Myometrial cell (primary cell): ENCODE measurements at places on chromosomes 11 and 22. TPM values are rescaled to one million over a fixed set of nuclear protein-coding genes. Genes with fewer than 3 reads are reported as not detected.

HEPN1 gene
- total RNA-seq = not detected in 2 replicates

IGF2 gene
- 12.8 and 17.6 TPM in 2 replicates for total RNA-seq

SCGB1A1 gene
- total RNA-seq = not detected in 2 replicates

CRYAB gene
- 11.7 and 27.1 TPM in 2 replicates for total RNA-seq

BIRC3 gene
- 0.71 and 0.86 TPM in 2 replicates for total RNA-seq

PHETA2 gene
- 27.5 and 29.4 TPM in 2 replicates for total RNA-seq

C22orf15 gene
- 1.1 and 1.2 TPM in 2 replicates for total RNA-seq

TNNT3 gene
- total RNA-seq = not detected in 2 replicates

MUC2 gene
- not detected in 2 replicates for total RNA-seq

LDHAL6A gene
- not detected in 2 replicates for total RNA-seq

NRIP3 gene
- 10.7 and 12.4 TPM in 2 replicates for total RNA-seq

RABL2B gene
- total RNA-seq = 11.9 and 19.6 TPM in 2 replicates

GGTLC2 gene
- total RNA-seq = not detected in 2 replicates

OR8D1 gene
- total RNA-seq = not detected in 2 replicates

RFPL2 gene
- total RNA-seq = not detected in 2 replicates
